ENCODE measurements at places on chromosomes 1 and 21.

DNA sequence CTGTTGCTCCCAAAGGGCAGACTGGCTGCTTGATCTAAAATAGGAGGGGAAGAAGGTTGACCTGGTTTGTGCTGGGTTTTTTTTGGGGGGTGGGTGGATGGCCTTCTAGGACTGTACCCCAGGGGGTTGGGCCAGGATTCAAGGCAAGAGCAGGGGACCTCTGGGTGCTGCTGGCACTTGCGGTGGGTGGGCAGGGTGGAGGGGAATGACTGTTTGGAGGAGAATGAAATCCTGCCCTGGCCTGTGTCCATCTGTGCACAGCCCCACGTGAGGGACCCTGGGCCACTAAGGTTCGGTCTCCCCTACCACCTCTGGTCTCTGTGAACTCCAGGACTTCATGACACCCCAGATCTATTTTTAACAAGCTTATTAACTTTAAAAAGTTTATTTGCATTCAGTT lies 414.2 kb downstream of the PTPRU start:
- no peak for DNase-seq

GRCh38 chr1:85387781-85388180 lies 77.2 kb downstream of the DDAH1 start:
- DNase-seq: no peak

DNA sequence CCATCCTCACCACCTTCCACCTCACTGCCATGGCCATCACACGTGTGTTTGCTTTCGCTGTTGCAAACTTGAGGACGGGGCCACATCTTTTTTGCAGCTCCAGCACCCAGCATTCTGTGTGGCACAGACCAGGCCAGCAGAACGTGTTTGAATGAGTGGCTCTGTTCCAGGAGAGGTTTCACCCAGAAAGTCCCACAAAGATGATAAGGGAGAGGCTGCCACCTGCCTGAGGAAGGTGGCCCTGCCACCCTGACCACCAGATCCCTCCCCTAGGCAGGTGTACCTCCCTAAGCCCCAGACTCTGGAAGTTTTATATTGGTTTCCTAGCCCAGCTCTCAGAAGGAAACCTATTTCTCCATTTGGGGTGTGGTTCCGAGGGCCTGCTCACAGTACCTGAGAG lies 252.1 kb downstream of the KAZN start:
- no peak for DNase-seq

DNA sequence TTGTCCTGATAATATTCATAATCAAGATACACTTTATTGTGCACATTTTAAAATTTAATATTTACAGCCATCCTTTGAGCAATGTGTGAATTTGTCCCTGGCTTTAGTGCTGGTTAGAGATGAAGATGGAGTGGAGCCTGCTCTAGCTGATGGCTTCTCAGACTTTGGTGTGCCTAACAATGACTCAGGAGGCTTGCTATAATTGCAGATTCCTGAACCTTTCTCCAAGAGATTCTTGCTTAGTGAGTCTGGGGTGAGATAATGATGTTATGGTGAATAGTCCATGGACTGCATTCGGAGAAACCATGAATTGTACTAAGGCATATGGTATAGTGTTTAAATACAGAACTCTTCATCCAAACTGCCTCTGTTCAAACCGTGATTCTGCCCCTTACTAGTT lies 307.1 kb downstream of the PAPPA2 start:
- no peak for DNase-seq

- DNase-seq: no peak
Measured at GRCh38 chr1:221781102-221781755, 39.3 kb upstream of the DUSP10 start.

DNA sequence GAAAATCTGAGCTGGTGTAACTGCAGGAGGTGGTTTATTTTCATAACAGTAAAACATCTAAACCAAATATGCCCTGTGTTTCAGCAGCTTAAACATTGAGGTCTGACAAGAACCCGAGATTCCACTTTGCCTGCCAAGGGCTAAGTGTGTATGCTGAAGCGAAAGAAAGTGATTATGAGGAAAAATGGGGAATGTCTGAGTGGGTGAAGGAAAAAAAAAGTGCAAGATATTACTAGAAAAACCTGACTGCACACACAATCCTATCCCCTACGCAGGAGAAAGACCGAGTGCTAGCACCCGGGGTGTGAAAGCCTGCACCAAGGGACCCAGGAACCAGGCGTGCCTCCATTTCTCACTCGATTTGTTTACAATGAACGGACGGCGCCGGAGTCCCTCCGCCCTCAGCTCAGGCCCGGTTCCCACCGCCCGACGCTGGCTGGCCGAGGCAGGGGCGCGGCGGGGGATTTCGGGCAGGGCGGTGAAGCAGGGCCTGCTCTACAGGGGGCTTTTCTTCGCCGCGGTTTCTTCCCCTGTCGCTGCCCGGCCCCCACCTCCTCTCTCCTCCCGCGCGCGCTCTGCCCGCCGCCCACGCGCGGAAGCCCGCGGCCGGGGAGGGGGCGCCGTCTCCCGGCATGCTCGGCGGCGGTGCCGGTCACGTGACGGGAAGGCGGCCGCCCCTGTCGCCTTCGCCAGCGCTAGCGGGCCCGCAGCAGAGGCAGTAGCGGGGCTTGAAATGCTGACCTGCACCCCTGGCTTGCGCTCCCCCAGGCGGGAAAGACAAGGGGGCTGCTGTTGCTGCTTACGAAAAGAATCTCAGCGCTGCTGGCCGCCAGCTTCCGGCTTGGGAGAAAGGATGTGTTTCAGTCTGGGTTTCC lies 35.9 kb downstream of the ITPKB start:
- DNase-seq: peak; percentile 85

- DNase-seq: peak; percentile 76
Measured at GRCh38 chr1:3530926-3531818, 76.7 kb downstream of the ARHGEF16 start.

DNA sequence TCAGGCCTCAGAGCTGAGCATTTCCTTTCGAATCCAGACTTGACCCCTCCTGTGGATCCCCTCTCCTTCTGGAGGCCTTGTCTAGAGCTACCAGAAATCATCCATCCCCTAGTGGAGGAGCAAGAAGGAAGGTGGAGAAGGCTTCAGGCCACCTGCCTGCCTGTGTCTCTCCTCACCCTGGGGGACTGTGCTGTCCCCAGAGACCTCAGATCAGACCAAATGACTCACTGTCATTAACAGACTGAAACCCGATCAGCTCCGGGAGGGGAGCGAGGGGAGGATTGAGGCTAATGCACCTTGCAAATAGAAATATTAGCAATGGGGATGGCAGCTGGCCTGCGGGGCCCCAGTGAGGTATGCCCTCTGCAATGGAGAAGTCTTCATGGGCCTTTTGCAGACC lies 2.1 kb downstream of the MYBPH start:
- no peak for DNase-seq

- no peak for DNase-seq
Measured at GRCh38 chr1:56837244-56837939, 17.2 kb upstream of the C8A start.

DNA sequence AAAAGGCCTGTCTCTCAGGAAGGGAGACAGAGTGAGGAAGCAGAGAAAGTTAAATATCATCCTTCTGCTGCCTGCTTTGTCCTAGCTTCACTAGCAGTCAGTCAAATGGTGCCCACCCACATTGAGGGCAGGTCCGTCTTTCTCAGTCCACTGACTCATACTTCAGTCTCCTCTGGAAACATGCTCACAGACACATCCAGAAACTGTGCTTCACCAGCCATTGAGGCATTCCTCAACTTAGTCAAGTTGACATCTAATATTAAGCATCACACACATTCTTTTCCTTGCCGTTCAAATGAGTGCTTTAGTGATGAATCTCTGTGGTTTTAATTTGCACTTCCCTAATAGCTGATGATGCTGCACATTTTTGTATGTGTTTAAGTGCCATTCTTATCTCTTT lies 777.8 kb upstream of the PRMT6 start:
- DNase-seq: no peak

GRCh38 chr1:60036856-60037460 lies 36.6 kb downstream of the C1orf87 start:
- no peak for DNase-seq

DNA sequence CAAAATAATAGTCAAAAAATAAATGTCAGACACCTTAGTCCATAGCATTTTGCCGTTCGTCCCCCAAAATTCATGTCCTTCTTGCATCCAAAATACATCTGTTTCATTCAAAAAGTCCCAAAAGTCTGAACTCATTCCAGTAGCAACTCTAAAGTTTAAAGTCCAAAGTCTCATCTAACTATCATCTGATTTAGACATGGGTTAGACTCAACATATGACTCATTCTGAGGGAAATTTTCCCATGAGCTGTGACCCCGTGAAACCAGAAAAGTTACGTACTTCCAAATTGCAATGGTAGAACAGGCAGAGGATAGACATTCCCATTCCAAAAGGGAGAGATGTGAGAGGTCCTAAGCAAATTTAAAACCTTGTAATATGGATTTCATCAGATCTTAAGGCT lies 48.6 kb upstream of the CACHD1 start:
- no peak for DNase-seq

GRCh38 chr1:229758101-229759036 lies 132.3 kb downstream of the URB2 start:
- DNase-seq: no peak

- DNase-seq: no peak
Measured at GRCh38 chr1:200558866-200559459, 61.6 kb downstream of the KIF14 start.

DNA sequence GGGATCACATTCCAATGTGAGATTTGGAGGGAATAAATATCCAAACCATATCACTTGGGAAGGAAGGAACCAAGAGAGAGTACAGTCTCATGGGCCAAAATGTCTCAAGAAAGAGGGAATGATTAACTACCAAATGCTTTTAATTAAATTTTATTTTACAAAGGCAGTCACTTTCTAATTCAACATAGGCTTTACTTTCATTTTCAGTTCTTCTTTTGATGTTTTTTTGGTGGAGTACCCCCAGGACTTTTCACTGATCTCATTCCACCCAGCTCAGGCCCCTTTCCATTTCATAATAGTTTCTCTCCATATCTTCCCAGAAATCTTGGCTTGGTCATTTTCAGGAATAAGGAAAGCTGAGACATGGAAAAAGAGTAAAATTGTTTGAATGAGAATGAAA lies 5.1 kb upstream of the SLAMF7 start:
- DNase-seq: no peak

DNA sequence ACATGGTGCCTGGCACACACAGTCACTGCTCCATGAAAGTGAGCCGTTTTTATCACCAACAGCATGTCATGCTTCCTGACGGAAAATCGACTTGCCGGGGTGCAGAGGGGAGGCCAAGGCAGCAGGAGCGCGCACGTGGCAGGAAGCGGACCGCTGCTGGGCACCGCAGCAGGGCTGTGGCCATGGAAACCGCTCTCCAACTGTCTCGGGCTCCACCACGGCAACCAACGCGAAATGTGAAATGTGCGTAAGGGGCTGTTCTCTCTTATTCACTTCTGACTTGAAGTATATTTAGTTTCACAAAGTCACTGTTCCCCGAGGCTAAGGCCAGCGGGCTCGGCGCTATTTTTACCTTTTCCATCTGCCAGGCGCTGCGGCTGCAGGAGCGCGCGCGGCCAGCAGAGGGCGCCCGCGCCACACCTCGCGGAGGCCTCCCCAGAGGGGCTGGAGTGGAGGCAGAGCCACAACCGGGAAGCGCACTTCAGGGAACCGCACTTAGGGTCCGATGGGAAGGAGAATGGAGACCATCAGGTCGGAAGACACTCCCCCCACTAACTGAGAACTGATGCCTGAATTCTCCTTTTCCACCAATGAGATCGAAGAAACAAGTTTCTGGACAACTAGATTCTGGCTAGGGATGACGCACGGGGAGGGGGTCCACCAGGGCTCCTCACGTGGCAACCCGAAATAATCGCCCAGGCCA lies 19.7 kb downstream of the RCC2 start:
- DNase-seq: peak; percentile 68

DNA sequence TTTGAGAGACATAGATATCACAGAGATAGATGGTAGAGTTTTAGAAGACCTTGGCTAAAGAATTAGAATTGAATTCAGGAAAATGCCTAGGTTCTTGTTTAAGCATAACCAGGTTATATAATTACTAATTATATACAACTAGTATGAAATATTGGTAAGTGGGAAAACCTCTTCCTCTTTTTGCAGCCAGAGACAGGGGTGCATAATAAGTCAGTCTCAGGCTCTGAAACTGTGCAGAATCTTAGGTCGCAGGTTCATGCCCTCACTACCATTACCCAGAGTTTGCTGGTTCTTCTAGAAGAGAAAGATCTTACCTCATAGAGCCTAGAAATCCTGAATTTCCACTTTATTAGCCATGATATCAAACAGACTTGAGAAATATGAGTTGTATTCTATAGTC lies 183.3 kb downstream of the NEK7 start:
- DNase-seq: no peak

DNA sequence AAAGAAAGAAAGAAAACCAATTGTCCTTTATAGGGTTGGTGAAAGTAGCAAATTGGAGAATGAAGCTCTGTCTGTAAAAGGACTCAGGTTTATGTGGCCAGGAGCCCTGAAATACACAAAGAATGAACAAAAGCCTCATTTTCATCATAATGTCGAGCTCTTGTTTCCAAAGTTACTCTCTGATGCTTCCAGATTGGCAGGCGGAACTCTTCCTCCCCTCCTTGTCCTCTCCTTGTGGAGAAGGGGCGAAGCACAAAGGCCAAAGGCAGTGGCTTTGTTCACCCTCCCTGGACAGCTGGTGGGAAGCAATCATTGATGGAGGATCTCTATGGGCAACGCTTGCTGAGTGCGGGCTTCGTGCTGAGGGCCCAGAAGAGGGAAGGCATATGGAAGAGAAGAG lies 5.6 kb downstream of the CA6 start:
- DNase-seq: no peak

GRCh38 chr1:150178548-150178947 lies 28.8 kb downstream of the PLEKHO1 start:
- no peak for DNase-seq

DNA sequence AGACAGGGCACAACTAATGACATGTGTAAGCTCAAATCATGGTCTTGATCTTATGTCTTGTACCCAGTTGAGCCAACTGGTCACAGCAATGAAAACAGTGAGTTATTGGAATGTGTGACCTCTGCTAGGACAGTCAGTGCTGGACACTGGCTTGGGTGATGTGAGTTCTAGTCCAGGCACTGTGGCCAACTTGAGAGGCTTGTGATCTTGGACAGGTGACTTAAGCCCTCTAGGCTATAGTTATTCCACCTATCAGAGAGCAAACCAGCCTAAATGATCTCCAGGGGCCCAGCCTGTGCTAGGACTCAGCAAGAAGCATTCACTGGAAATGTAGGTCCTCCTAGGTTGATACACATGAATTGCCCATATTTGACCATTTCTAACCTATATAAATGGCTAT lies 1.1 kb downstream of the KCNE2 start:
- DNase-seq: no peak

Measured in activated naive CD4-positive, alpha-beta T cell treated with anti-CD3 and anti-CD28 coated beads, Interleukin-2, amount 50 U/mL, for 16 hours (primary cell).